ENCODE measurements at places on chromosomes 1 and 21. TPM values are rescaled to one million over a fixed set of nuclear protein-coding genes. Genes with fewer than 3 reads are reported as not detected.

The E2F2 gene
- total RNA-seq, result 0.42 TPM

The CELSR2 gene
- 4.2 TPM for total RNA-seq

The TEDDM1 gene
- total RNA-seq, result not detected

The LAPTM5 gene
- 116 TPM for total RNA-seq

The LCE1E gene
- total RNA-seq, result not detected

The PDZK1IP1 gene
- 3.7 TPM for total RNA-seq

The ANXA9 gene
- not detected for total RNA-seq

The CADM3 gene
- 10.9 TPM for total RNA-seq

The FAM177B gene
- total RNA-seq, result not detected

The PODN gene
- total RNA-seq, result 54.8 TPM

GRCh38 chr1:100604372-100604771 lies 66.4 kb downstream of the GPR88 start:
- DNase-seq, result no peak

- DNase-seq, result no peak
Observed at GRCh38 chr1:193083365-193084088, 21.7 kb downstream of the GLRX2 start.

- peak; percentile 43 for DNase-seq
Observed at GRCh38 chr1:100721526-100722207, 2.1 kb downstream of the VCAM1 start.

DNA sequence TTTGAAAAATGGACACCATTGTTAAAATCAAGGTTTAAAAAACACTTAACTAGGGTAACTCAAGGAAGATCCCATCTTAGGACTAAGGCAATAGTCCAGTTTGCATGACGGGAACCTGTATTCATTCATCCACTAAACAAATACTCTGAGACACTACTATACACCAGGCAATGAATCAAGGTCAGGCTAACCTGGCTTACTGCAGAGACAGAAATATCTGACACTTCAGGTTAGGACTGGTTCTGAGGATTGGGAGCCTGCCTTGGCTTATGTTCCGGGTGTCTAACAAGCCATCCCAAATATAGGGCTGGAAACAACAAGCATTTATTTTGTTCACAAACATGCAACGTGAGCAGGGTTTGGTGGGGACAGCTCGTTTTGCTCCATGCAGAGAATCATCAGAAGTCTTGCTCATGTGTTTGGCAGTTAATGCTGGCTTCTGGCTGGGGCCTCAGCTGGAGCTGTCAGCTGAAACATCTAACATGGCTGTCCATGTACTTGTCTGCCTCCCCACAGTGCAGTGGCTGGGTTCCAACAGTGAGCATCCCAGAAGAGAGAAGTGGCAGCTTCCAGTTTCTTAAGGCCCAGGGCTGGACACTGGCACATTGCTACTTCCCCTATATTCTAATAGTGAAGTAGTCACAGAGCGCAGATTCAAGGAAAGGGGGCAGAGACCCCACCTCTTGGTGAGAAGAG lies 37.0 kb upstream of the CAMK1G start:
- no peak for DNase-seq

- DNase-seq, result no peak
Observed at GRCh38 chr1:157558119-157558518, 5.8 kb upstream of the FCRL5 start.

DNA sequence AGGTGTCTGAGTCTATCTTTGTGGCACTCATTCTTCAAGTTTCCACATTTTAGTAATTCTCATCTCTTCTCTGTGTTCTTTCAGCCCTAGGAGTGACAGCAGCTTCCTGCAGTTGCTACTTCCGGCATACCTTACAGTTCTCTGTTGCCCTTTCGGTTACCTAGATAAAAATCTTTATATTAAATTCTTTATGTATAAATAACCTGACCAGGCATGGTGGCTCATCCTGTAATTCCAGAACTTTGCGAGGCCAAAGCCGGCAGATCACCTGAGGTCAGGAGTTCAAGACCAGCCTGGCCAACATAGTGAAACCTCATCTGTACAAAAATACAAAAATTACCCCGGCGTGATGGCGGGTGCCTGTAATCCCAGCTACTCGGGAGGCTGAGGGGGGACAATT lies 62.9 kb downstream of the CDKN2C start:
- DNase-seq, result no peak

- DNase-seq, result no peak
Observed at GRCh38 chr1:208595745-208596144, 351.6 kb upstream of the PLXNA2 start.

- no peak for DNase-seq
Observed at GRCh38 chr1:225942574-225942973, 1.6 kb upstream of the LEFTY2 start.

DNA sequence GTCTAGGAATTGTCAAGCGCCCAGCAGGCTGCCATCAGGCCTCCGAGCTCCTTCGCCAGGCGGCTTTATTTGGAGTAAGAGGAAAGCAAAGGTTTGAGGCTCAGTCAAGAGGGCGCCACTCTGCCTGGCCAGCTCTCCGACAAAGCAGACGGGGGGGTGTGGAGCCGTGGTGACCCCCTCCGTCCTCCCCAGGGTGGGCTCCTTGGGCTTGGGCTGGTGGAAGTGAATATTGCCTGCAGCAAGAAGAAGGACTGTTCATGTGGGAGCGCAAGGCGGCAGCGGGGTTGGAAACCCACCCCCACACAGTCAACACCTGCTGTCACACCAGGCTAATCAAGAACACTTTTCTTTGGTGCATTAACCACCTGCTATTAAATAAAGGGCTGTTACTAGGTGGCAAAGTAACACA lies 14.6 kb downstream of the EPHX1 start:
- peak; percentile 39 for DNase-seq

- no peak for DNase-seq
Observed at GRCh38 chr1:15858069-15858670, 10.7 kb downstream of the SPEN start.

GRCh38 chr21:46247699-46248421 lies 19.3 kb upstream of the LSS start:
- DNase-seq, result peak; percentile 39

DNA sequence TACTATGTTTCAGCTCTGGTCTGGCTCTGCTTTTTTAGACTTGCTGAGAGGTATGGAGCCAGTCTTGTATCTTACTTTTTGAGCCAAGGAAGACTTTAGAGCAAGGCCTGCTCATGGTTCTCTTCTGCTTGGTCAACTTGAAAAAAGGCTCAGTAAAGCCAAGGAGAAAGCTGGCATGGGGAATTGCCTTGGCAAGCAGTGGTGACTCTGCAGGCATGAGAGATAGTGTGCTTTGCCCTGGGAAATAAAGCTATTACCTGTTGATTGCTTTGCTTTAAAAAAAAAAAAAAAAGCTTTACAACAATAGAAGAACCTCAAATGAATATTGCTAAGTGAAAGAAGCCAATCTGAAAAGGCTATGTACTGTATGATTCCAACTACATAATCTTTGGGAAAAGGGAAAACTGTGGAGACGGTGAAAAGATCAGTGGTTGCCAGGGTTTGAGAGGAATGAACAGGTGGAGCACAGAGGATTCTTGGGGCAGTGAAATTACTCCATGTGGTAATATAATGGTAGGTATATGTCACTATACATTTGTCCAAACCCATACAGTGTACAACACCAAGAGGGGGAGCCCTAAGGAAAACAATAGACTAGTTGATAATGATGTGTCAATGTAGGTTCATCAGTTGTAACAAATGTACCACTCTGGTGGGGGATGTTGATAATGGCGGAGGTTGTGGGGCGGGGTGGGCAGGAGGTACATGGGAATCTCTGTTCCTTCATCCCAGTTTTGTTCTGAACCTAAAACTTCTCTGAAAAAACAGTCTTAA lies 87.6 kb downstream of the HMCN1 start:
- no peak for DNase-seq

GRCh38 chr1:21623410-21623961 lies 45.7 kb downstream of the RAP1GAP start:
- no peak for DNase-seq

DNA sequence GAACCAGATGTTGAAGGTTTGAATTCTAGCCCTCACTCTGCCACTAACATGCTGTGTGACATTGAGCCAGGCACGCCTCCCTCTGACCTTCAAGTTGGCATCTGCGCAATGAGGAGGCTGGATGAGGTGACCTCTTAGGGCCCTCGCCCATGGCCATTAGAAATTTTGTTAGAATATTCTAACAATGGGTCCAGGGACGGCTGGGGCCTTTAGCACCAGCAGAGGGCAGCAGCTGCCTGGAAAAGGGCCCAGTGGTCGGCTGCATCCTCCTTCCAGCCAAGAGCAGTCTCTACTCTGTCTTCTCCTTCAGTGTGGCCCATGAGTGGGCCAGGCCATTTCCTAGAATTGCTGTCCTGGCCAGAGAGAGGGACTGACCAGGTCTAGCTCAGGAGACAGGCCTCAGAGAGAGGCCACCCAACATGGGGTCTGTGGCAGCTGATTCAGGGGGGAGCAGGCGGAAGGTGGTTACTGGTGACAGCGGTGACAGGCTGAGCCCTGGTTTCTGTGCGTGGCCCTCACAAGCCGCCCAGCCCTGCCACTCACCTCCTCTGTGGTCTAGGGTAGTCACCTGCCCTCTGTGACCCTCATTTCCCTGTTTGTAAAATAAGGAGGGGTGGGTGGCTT lies 101.3 kb upstream of the ACTL8 start:
- DNase-seq, result peak; percentile 83

- no peak for DNase-seq
Observed at GRCh38 chr1:209766051-209766450, 10.2 kb downstream of the TRAF3IP3 start.

DNA sequence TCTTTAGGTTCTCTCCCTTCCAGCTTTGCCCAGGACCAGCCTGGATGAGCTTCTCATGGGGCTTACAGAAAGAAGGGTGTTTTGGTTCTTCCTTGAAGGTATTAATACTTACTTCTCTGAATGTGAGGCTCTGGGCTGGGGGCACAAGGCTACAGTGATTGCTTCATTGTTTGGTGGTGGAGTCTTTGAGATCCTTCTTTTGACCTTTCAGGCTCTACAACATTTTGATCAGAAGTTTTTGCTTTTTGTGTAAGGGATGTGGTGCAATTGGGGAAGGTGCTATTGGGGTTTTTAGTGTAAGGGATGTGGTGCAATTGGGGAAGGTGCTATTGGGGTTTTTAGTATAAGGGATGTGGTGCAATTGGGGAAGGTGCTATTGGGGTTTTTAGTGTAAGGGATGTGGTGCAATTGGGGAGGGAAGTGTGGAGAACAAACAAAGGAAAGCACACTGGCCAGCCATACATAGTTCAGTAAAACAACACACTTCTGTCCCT lies 103.6 kb upstream of the IVNS1ABP start:
- DNase-seq, result no peak

GRCh38 chr1:64743954-64744491 lies 852 bp upstream of the RAVER2 start:
- DNase-seq, result no peak

- DNase-seq, result no peak
Observed at GRCh38 chr21:36587388-36587787, 107.5 kb upstream of the CLDN14 start.

GRCh38 chr1:61213245-61214011 lies 131.1 kb downstream of the NFIA start:
- no peak for DNase-seq

DNA sequence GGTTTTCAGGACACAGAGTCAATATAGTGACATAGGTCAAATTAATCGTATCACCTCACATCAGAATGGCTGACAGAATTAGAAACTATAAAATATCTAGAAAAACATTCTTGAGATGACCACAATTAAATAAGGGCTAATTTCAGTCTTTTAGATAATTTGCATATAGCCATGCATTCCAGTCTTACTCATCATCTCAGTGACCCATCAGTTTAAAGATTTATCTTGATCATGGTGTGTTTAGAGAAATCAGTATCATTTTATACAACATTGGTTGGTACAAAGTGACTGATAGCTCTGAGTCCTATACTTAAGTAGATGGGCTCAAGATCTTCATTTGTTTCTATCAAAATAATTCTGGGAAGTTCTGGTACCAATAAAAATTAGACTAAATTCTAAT lies 262.3 kb upstream of the SNX7 start:
- no peak for DNase-seq

DNA sequence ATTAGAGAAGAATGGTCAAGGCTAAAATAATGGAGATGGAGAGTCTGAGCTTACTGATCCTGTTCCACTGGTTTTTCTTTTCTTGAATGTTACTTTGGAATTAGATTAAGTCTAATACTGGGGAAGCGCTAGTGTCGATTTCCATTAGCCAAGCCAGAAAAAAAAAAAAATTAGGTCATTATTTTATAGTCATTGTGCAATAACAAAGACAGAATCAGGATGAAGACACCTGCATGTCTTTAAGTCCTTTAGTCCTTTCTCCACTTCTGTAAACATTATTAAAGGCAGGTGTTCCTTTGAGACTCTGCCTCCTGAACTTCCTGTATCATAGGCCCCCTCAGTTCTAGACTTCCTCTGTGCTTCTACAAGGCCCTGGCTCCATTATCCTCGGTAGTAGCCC lies 42.8 kb downstream of the MYSM1 start:
- DNase-seq, result no peak

DNA sequence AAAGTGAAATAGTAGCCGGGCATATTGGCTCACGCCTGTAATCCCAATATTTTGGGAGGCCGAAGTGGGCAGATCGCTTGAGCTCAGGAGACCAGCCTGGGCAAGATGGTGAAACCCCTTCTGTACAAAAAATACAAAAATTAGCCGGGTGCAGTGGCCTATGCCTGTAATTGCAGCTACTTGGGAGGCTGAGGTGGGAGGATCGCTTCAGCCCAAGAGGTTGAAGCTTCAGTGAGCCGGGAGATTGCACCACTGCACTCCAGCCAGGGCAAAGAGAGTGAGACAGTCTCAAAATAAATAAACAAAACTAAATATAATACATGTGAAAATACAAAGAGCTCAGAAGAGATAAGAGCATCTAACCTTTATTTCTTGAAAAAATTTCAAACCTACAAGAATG lies 2.3 kb upstream of the MSTO1 start:
- DNase-seq, result no peak

- no peak for DNase-seq
Observed at GRCh38 chr1:24349891-24350290, 30.7 kb downstream of the GRHL3 start.
